Activated CD4-positive, alpha-beta T cell treated with anti-CD3 and anti-CD28 coated beads for 1 hour (primary cell): ENCODE measurements at places on chromosomes 13 and 19.

GRCh38 chr19:4234862-4235201 lies 5.5 kb downstream of the EBI3 start:
- no peak for DNase-seq

- DNase-seq, result no peak
Observed at GRCh38 chr19:51114087-51114729, 6.0 kb upstream of the CTU1 start.

DNA sequence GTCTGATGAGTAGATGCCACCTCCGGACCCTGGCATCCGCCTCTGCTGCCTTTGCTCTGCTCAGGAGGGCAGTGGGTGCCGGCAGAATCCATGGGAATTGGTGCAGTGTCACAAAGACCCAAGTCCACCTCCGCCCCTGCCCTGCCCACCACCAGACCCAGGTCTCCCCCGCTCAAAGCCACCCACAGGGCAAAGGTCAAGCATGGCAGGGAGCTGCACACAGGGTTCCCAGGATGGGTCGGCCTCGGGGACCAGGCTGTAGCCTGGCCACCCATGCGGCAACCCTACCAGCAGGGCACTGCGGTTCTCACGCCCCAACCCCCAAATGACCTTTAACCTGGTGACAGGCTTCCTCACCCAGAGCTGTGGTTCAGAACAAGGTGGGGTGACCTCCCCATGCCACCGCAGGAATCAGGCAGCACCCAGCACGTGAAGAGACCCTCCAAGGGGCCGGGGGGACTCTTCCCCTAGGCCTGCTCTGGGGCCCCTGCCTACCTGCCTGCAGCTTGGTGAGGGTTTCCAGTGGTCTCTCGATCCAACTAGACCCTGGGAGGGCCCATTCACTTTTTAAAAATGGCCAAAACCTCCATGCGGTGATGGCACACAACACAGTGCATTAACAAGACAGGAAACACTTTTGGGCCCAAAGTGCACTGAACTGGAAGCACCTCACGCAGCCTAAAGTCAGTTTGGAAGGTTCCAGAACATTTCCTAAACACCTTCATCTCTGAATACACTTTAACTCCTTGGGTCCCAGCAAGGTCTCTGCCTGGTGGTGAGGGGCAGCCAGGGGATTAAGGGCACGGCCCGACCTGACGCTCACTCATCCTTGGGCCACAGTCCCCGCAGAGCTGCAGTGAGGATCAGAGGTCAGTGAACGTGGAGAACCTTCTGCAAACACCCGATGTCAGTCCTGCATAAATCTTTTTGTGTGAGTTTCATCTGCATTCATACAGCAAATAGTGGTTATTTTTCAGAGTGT lies 11.0 kb downstream of the GAS6 start:
- no peak for DNase-seq

DNA sequence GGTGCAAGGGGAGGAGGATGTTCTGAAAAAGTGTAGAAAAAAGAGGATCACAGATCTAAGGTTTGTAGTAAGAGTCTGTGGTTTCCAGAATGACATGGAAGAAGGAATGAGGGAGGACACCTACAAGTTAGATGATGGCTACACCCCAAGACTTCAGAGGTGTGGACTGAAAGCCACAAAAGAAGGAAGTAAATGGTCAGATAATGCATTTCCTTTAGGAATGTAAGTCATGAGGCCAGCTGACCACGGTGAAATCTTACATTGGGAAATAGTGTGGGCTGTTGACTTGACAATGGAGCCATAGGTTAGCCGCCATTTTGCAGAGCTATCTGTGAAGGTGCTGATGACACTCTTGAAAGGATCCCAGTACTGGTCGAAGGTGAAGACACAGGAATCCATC lies 25.3 kb upstream of the FBXO27 start:
- no peak for DNase-seq

DNA sequence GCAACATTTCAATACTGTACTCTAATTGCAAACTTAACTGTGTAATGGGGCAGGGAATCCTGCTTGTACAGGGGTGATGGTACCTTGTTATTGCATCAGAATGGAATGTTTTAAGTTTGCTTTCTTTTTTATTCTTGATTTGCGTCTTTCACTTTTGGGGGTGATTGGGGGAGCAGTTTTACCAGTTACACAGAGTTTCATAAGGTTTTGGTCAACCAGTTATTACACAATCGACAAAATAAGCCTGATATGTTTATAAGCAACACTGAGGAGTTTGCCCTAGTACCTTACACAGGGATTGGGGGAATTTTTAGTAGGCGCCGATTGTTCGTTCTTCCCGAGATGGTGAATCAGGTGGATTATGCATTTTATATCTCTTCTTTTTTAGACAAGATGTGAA lies 2.7 kb downstream of the KLF5 start:
- DNase-seq, result no peak

- DNase-seq, result no peak
Observed at GRCh38 chr13:50284540-50284939, 269.3 kb downstream of the KCNRG start.

DNA sequence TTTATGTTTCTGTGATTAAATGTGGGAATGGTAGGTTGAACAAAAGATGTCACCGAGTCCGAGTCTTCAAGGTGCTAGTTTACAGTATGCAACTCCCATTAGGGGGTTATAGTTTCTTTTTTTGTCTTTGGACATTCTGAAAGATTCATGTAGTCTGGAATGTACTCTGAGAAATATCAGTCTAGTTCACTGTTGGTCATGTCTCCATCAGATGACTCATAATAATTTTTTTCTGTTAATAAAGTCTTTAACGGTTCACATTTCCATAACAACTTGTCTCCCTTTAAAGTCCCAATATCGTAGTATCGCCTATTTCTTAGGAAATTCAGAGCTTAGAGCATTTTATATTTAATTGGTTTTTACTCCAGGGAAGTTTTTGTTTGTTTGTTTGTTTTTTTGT lies 13.5 kb upstream of the ESD start:
- DNase-seq, result no peak

- DNase-seq, result no peak
Observed at GRCh38 chr13:44802491-44802890, 186.8 kb downstream of the NUFIP1 start.

DNA sequence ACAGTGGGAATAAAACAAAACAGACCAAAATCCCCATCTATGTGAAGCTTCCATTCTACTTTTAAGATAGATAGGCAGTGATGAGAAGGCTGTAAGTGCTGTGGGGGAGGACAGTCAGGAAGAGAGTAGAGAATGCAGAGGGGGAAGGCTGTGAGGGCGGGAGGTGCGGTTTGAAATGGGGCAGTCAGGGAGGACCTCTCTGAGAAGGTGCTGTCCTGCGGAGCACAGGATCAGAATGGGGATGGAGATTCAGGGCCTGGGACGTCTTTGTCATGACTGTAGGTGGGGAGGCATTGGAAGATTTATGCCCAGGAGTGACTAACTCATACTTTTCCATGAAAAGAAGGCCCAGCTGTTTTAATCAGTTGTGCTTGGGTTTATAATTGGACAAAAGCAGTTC lies 3.9 kb upstream of the GPR183 start:
- no peak for DNase-seq

DNA sequence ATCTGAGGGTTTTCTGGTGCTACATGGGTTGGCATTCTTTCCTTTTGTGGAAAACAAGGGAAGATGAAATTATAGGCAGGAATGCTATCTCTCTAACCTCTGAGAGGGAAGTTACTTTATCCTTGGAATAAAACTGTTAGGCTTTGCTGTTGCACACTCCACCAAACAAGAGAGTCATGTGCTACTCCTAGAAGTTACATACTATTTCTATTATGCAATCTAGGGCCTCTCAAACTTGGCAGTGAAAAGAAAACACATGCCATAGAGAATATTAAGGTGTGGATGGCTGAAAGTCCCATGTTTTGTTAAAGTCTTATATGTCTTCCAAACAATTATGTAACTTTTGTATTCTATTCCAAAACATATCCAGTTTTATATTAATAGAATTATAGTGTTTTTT lies 367.9 kb downstream of the SLC7A1 start:
- no peak for DNase-seq

DNA sequence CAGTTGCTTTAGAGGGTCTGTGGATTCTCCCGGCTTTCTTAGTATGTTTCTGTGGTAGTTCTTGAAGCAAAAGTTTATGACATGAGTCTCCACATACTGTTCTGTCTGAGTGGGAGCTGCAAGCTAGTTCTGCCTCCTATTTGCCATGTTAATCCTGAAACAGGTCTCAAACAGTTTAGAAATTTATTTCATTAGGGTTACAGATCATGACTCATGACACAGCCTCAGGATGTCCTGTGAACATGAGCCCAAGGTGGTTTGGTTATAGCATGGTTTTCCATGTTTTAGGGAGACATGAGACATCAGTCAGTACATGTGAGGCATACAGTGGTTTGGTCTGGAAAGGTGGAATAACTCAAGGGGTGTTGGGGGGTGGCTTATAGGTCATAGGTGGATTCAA lies 77.5 kb downstream of the FNDC3A start:
- no peak for DNase-seq

DNA sequence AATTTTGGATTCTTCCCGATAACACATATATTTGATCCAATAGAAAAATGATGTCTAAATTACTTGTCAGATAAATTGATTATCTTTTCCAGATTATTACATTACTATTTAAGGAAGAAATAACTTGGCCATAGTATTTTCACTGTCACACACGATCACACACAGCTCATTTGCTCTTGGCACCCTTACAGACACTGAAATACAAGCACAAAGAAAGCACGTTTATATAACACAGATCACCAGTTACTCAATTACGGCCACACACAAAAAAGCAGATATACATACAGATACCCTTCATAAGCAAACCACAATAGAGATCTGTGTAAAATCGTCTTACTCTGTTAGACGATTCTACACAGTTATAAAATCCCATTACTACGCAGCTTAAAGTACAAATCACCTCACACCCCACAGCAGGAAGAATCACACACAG lies 716 bp upstream of the ZNF420 start:
- DNase-seq, result no peak

DNA sequence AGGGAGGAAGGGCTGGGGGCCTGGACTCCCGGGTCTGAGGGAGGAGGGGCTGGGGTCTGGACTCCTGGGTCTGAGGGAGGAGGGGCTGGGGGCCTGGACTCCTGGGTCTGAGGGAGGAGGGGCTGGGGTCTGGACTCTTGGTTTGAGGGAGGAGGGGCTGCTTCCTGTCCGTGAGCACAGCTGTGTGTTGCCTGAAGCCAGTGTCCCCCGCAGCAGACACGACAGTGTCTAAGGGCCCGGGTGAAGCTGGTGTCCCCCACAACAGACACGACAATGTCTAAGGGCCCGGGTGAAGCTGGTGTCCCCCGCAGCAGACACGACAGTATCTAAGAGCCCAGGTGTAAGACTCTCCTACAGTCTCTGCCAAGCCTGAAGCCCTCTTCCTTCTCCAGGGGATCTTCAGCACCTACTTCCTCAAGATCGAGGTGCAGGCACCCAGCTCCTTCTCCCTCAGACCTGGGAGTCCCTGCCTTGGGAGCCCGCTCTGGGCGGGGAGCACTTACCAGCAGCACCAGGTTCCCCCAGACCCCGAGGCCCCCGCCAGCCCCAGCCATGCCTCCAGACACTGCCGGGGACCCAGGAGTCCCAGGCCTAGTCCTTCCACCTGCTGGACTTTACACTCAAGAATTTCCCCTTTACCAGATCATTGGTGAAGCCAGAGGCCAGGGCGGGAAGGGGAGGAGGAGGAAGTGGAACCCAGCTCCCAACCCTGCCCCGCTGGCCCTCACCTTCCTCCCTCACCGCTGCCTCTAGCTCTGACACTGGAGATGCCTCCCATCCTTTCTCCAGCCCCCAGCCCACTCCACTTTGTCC lies at the start of gene PTPRH:
PTPRH (minus strand) TSS at position 622 of the 813 bp plus-strand sequence; CDS start at position 554, 68 bp downstream.
- DNase-seq, result no peak

DNA sequence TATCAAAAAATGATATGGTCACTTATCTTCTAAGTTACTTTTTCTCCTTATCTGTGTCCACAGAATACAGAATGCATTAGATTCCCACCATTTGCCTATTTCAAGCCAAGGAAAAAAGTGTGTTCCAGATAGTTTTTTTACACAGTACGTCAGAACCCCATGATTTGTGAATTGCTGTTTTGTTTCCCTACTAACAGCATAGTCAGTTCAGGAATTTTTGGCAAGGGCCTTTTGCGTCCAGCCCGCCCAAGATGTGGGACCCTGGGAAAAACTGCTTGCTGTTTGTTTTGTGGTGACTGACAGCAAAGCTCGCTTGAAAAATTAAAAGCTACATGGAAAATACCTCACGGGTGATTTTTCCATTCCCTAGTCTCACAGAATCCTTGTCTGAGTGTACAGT lies 20.4 kb upstream of the FAM216B start:
- no peak for DNase-seq

DNA sequence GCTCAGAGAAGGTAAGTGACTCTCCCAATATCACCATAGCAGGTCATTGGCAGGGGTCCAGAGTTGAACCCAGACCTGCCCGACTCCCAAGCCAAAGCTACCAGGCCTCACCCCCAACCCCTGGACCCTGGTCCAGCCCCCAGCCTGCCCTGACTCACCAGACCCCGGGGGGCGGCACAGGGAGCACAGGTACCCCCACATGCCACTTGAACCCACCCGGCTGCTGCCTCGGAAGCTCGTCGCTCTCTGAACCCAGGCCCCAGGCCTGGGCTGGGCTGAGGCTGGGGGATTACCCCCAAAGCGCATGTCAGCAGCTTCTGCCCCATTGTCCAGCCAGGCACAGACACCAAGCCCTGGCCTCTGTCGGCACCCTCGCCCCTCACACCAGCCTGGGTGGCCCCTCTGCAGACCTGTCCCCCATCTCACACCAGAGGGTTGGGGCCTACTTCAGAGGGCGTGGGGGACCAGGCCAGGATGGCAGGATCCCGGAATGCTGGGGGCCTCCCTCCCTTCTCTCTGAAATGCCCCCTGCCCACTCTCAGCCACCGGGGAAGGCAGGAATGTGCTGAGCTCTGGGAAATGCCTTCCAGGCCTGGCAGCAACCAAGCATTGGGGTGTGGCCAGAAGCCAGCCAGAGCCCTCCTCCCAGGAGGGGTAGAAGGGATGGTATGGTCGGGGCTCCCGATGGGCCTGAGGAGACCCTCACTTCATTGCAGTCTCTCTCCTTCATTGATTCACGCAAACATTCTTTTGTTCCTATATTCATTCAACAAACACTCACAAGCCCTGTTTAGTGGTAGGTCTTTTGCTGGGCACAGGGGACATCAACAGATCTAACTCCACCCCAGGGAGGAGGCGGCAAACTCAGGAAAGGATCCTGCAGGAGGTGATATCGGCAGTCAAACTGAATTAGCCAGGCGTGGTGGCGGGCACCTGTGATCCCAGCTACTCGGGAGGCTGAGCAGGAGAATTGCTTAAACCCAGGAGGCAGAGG lies 1.7 kb upstream of the PRX start:
- no peak for DNase-seq

GRCh38 chr13:101639711-101640110 lies 187.2 kb downstream of the ITGBL1 start:
- no peak for DNase-seq

DNA sequence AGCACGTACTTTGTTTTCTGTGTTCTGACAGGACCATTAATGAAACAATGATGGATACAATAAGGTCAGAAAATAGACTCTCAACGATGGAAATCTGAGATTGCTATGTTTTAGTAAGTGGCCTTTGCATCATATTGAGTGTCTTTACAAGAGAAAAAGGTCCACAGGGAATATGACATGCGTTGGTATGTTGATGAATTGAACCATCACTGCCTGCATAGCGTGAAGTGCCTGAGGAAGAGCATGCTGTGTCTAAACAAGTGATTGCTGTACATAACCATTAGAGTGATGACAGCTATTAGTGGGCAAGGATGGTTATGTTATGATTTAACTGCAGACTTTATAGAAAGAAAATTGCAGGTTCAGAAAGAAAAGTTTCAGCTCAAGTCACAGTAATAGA lies 623.2 kb downstream of the SLITRK5 start:
- no peak for DNase-seq

GRCh38 chr13:79660361-79660760 lies 179.4 kb downstream of the NDFIP2 start:
- no peak for DNase-seq
